ENCODE measurements at places on chromosomes 11 and 22. TPM values are rescaled to one million over a fixed set of nuclear protein-coding genes. Genes with fewer than 3 reads are reported as not detected.

DNA sequence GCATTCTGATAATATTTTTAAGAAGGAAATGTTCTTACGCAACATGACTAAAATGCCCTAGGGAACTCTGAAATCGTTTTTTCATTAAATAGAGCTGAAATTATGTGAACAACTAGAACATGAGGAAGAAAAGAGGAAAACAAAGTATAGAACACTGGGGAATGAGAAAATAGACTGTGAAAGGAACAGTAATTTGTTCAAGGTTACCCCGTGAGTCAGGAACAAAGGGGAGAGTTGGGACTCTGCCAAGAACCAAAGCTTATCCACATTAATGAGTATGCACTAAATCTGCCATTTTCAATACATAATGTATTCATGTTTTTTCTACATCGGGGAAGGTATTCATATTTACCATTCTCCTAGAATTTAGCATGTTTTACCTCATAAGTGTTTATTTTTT is 961.8 kb upstream of the CCDC90B start:
- H3K27me3 ChIP-seq, result no peaks in the 10 kb centered on the region
- H3K36me3 ChIP-seq, result no peaks in the 10 kb centered on the region
- no peaks in the 10 kb centered on the region for H3K4me1 ChIP-seq
- H3K4me3 ChIP-seq, result no peak overlapping the region
- no peak overlapping the region for H3K27ac ChIP-seq

GRCh38 chr11:66081505-66081904 is 11.4 kb downstream of the PACS1 start:
- peaks cover 25% of the 10 kb centered on the region for H3K36me3 ChIP-seq
- H3K4me1 ChIP-seq, result peaks cover 62% of the 10 kb centered on the region
- peak; percentile 92 for DNase-seq
- peak overlapping the region; percentile 83 for H3K4me3 ChIP-seq
- H3K27me3 ChIP-seq, result no peaks in the 10 kb centered on the region

DNA sequence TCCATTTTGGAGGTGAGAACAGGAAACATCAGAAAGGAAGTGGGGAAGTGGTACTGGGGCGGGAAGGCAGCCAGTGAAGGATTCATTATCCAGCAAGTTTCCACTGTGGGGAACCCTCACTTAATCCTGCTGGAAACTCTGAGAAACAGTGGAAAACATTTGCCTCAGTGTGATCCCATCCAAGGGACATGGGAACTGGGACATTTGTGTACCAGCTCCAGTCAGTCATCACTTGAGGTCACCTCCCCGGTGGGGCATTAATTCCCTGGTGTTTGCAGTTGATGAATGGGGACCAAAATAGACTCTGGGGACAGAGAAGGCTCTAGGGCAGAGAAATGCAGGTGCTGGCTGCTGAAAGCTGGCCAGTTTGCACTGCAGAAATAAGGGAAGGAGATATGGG is 599.9 kb downstream of the BUD13 start:
- no peaks in the 10 kb centered on the region for H3K4me1 ChIP-seq
- H3K27ac ChIP-seq, result no peak overlapping the region
- no peak overlapping the region for H3K4me3 ChIP-seq

- H3K4me1 ChIP-seq, result peaks cover 18% of the 10 kb centered on the region
- H3K27ac ChIP-seq, result no peak overlapping the region
- DNase-seq, result no peak
Measured at GRCh38 chr11:77073328-77074001, 6.7 kb downstream of the CAPN5 start.

DNA sequence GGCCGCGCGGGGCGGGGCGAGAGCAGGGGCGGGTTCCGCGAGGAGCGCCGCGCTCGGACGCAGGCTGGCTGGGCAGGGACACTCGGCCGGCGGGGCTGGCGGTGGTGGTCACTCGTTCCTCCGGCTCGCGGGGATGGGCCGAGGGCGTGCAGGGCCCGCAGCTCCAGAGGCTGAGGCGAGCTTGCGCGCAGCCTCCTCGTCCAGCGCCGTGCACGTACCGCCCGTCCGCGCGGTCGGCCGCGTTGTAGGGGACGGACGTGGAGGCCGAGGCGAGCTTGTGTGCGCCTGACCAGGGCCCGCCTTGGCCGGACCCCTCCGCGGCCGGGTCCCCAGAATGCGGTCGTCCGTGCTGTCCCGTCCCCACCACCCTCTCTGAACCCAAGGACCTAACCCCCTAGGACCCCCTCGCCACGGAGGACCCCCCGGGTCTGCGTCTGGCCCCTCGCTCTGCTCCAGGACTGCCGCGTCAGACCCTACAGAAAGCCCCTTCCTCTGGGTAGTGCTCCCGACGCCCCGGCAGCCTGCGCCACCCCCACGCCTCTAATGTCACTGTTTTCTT is 569 bp upstream of the YPEL1 start:
- peak overlapping the region; percentile 49 for H3K4me3 ChIP-seq
- H3K27ac ChIP-seq, result no peak overlapping the region
- no peaks in the 10 kb centered on the region for H3K36me3 ChIP-seq
- DNase-seq, result no peak
- peaks cover 25% of the 10 kb centered on the region for H3K27me3 ChIP-seq
- H3K4me1 ChIP-seq, result peaks cover 17% of the 10 kb centered on the region

- H3K36me3 ChIP-seq, result no peaks in the 10 kb centered on the region
- no peak overlapping the region for H3K27ac ChIP-seq
- peaks cover 3% of the 10 kb centered on the region for H3K27me3 ChIP-seq
- DNase-seq, result no peak
- H3K4me1 ChIP-seq, result no peaks in the 10 kb centered on the region
Measured at GRCh38 chr11:57217053-57217452, 20.0 kb downstream of the APLNR start.

GRCh38 chr11:65502274-65502554 is 3.4 kb downstream of the MALAT1 start:
- no peaks in the 10 kb centered on the region for H3K27me3 ChIP-seq
- no peak overlapping the region for H3K27ac ChIP-seq
- H3K4me3 ChIP-seq, result no peak overlapping the region

GRCh38 chr11:120680322-120680721 is 168.8 kb downstream of the GRIK4 start:
- no peaks in the 10 kb centered on the region for H3K36me3 ChIP-seq
- H3K4me1 ChIP-seq, result no peaks in the 10 kb centered on the region
- H3K4me3 ChIP-seq, result no peak overlapping the region
- no peak overlapping the region for H3K27ac ChIP-seq

- H3K27me3 ChIP-seq, result peaks cover 4% of the 10 kb centered on the region
- DNase-seq, result no peak
- H3K4me1 ChIP-seq, result peaks cover 23% of the 10 kb centered on the region
- no peak overlapping the region for H3K27ac ChIP-seq
Measured at GRCh38 chr11:129419386-129419785, 43.7 kb downstream of the BARX2 start.

DNA sequence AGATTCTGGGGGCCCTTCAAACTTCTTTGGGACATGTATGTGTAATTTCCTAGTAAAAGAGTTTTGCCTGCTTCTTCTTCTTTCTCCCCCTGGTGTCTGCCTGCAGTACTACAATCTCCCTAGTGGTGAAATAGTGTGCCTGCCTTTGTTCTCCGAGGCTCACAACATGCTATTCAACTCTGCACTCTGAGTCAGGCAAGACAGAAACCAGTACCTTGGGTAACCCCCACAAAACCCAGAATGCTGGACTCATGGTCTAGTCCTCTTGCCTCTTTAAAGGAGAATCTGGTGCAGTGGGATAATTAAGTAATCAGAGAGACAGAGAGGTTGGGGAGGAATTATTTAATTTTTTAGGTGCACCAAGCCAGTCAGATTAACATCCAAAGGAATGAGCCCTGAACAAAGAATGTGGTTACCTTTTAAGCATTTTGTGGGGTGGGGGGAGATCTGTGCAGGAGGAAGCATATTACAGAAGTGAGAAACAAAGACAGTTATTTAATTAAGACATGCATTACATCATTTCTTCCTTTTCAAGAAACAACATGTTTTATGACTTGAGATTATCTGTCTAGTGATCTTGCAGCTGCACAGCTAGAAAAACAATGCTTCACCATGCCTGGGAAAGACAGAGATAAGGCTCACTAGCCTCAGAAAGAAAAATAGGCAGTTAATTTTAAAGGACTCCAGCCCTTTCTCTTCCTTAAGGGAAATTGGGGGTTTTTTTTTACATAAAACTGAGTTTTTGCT is 11.0 kb upstream of the MS4A6A start:
- no peaks in the 10 kb centered on the region for H3K36me3 ChIP-seq
- peaks cover 7% of the 10 kb centered on the region for H3K4me1 ChIP-seq
- peak; percentile 88 for DNase-seq
- H3K4me3 ChIP-seq, result no peak overlapping the region

GRCh38 chr11:73585834-73586575 is 11.9 kb downstream of the FAM168A start:
- no peak overlapping the region for H3K4me3 ChIP-seq
- peaks cover 9% of the 10 kb centered on the region for H3K36me3 ChIP-seq
- DNase-seq, result no peak
- H3K27ac ChIP-seq, result no peak overlapping the region
- peaks cover under 1% of the 10 kb centered on the region for H3K4me1 ChIP-seq
- H3K27me3 ChIP-seq, result no peaks in the 10 kb centered on the region

DNA sequence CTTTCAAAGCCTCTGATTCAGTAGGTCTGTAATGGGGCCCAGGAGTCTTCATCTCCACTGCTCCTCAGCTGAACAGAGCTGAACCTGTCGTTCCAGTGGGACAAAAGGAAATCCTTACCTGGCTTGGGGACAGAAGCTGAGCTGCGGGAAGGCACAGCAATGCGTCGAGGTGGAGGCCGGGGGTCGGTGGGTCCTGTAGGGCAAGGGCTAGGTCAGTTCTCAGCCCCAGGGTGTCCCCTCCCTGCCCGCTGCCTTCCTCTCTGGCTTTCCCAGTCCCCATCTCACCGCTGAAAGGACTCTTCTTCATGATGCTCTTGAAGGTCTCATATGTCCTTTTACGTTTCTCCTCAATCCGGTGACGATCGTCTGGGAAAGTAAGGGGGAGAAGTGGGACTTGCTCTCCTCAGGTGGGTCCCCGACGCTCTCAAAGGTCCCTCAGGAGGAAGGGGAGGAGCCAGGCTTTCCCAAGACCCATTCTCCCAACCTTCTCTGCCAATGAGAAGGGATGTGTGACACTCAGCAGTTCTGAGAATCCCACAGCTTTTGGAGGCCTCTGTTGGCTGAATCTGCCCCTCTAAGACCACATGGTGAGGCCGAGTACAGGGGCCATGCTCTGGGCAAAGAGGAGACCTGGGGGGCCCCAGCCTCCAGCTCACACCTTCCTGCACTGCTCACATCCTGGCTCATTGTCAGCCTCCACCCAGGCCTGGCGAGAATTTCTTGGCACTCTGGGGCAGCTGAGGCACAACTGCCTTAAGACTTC is 7.0 kb downstream of the RELA start:
- no peak overlapping the region for H3K27ac ChIP-seq
- H3K4me3 ChIP-seq, result no peak overlapping the region
- H3K36me3 ChIP-seq, result peaks cover 72% of the 10 kb centered on the region

GRCh38 chr11:47234669-47235100 is 13.9 kb downstream of the ACP2 start:
- peaks cover 20% of the 10 kb centered on the region for H3K4me1 ChIP-seq
- peak; percentile 81 for DNase-seq
- peak overlapping the region; percentile 72 for H3K4me3 ChIP-seq
- H3K27ac ChIP-seq, result peak overlapping the region; percentile 90

GRCh38 chr11:19077965-19078364 is 17.4 kb upstream of the MRGPRX2 start:
- H3K4me1 ChIP-seq, result no peaks in the 10 kb centered on the region
- H3K27me3 ChIP-seq, result peaks cover 18% of the 10 kb centered on the region
- DNase-seq, result no peak
- no peak overlapping the region for H3K4me3 ChIP-seq
- no peak overlapping the region for H3K27ac ChIP-seq
- H3K36me3 ChIP-seq, result no peaks in the 10 kb centered on the region

GRCh38 chr22:23233084-23233531 is 52.8 kb downstream of the BCR start:
- H3K4me3 ChIP-seq, result no peak overlapping the region
- peak overlapping the region; percentile 68 for H3K27ac ChIP-seq
- no peak for DNase-seq
- H3K4me1 ChIP-seq, result peaks cover 30% of the 10 kb centered on the region
- peaks cover 30% of the 10 kb centered on the region for H3K36me3 ChIP-seq
- no peaks in the 10 kb centered on the region for H3K27me3 ChIP-seq

DNA sequence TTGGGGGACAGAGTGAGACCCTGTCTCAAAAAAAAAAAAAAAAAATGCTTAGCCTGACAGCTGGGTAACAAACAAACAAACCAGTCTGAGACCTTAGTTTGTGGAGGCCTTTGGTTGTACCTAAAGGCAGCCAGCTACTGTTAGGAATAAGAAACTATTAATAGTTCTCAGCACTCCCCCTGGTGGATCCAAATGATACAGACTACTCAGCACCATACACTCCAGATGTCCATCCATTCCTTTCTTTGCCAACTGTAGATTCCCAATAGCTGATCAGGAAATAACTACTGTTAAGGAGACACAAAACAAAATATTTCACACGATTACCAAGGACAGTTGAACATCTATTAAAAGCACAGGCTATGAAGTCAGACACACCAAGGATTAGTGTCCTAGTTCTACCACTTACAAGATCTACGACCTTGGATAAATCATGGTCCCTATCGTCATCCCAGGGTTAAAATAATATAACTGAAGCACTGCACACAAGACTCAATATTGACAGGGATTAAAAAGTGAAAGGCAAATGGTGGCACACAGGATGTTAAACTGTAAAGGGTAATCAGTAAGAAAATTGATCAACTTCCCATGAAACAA is 17.2 kb downstream of the CLDN25 start:
- H3K4me1 ChIP-seq, result no peaks in the 10 kb centered on the region
- DNase-seq, result peak; percentile 68
- no peak overlapping the region for H3K27ac ChIP-seq
- H3K27me3 ChIP-seq, result no peaks in the 10 kb centered on the region
- H3K4me3 ChIP-seq, result no peak overlapping the region

- H3K36me3 ChIP-seq, result peaks cover 71% of the 10 kb centered on the region
- H3K27me3 ChIP-seq, result no peaks in the 10 kb centered on the region
- H3K4me1 ChIP-seq, result peaks cover 27% of the 10 kb centered on the region
- H3K27ac ChIP-seq, result peak overlapping the region; percentile 91
Measured at GRCh38 chr11:71489311-71490043, 36.5 kb downstream of the NADSYN1 start.

GRCh38 chr11:115148101-115148500 is 356.1 kb downstream of the CADM1 start:
- no peaks in the 10 kb centered on the region for H3K27me3 ChIP-seq
- H3K36me3 ChIP-seq, result no peaks in the 10 kb centered on the region
- DNase-seq, result no peak
- peaks cover 3% of the 10 kb centered on the region for H3K4me1 ChIP-seq
- H3K4me3 ChIP-seq, result no peak overlapping the region
- H3K27ac ChIP-seq, result peak overlapping the region; percentile 40

PNPLA3 gene
- 1.0 TPM for total RNA-seq

CYP2R1 gene
- 13.1 TPM for total RNA-seq

CHRM1 gene
- not detected for total RNA-seq

DENND5A gene
- total RNA-seq, result 59.9 TPM

CARD18 gene
- not detected for total RNA-seq

OR2D2 gene
- total RNA-seq, result 0.72 TPM

TECTA gene
- 0.09 TPM for total RNA-seq

NRGN gene
- 5.4 TPM for total RNA-seq

OR51B4 gene
- not detected for total RNA-seq

NOX4 gene
- not detected for total RNA-seq

CALCB gene
- total RNA-seq, result 0.99 TPM

MRPL40 gene
- total RNA-seq, result 37.6 TPM
